ENCODE measurements at places on chromosomes 6 and 20. TPM values are rescaled to one million over a fixed set of nuclear protein-coding genes. Genes with fewer than 3 reads are reported as not detected.

CDH4 gene
- total RNA-seq = 6.1 TPM

DNA sequence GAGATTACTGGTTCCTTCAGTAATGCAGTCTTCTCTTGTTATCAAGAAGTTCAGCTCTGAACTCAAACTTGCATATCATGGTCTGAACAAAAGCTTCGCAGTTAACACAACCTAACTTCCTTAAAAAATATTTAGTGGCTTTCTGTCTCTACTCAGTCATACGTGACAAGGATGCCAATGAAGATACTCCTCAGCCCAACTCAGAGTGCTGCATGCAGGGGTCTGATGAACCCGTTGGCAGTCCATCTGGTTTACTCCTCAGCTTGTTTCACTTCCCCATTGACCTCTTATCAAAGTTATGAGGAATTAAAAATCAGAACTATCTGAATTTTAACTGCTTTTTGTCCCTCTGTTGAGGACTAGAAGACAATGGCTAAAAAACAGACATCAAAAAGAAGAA is 56.6 kb upstream of the RIN2 start:
- H3K4me3 ChIP-seq = no peak overlapping the region
- DNase-seq = no peak
- H3K4me1 ChIP-seq = no peaks in the 10 kb centered on the region
- H3K36me3 ChIP-seq = peaks cover 68% of the 10 kb centered on the region
- H3K27me3 ChIP-seq = no peaks in the 10 kb centered on the region
- H3K27ac ChIP-seq = no peak overlapping the region

- peaks cover 2% of the 10 kb centered on the region for H3K27me3 ChIP-seq
- no peak overlapping the region for H3K4me3 ChIP-seq
- no peaks in the 10 kb centered on the region for H3K36me3 ChIP-seq
- DNase-seq = no peak
- H3K27ac ChIP-seq = no peak overlapping the region
Measured at GRCh38 chr20:21453690-21454089, 56.4 kb upstream of the NKX2-4 start.

PTK6 gene
- not detected for total RNA-seq

GRCh38 chr20:54550776-54551396 is 75.5 kb downstream of the DOK5 start:
- H3K27ac ChIP-seq = no peak overlapping the region
- H3K4me1 ChIP-seq = no peaks in the 10 kb centered on the region
- no peak for DNase-seq

DNA sequence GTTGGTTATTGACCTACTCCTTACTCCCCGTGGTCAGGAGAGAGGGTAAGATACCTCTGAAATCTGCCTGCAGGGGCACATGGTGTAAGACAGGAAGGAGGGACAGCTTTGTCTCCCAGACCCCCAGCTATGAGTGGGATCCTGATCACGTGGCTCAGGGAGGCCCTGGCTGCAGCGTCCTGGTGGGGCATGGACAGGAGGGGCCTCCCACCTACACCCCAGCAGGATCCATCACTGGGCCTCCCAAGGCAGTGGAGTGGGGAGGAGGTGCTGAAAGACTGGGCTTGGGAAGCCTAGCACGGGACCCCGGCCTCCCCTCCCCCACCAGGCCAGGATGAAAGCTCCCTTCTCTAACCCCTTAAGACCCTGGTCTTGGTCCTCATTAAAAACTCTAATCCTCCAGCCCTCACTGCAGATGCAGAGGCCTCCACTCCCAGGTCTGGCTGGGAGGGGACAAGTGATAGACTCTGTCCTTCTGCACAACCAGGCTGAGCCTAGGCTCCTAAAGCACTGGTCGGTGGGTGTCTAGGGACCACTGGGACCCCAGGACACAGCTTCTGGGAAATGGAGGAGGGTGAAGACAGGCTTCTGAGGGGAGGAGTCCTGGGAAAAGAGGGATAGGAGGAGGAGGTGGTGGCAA is 29.6 kb upstream of the VEGFA start:
- no peak overlapping the region for H3K27ac ChIP-seq
- DNase-seq = no peak
- H3K4me3 ChIP-seq = no peak overlapping the region
- no peaks in the 10 kb centered on the region for H3K4me1 ChIP-seq

DNA sequence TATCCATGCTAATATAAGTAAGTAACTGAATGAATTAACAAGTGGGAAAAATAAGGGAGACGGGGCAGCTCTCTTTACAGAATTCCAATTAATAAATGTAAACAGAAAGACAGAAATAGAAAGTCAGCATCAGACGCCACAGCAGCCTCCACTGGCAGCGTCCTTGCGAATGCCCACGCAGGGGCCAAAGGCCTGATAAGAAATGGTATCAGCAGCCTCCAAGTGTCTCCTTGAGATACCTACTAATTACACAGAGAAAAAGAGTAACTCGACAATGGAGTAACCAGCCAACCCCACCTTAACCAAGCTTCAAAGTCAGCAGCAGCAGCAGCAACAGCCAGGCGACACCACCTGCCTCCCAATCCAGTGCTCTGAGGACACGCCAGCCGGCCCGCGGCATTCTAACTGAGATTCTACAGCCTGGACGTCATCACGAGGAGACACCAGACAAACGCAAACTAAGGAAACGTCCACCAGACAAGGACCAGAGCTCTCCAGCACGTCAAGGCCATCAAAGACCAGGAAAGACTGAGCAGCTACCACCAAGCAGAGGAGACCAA is 78.8 kb downstream of the TAF4 start:
- H3K36me3 ChIP-seq = peaks cover 9% of the 10 kb centered on the region
- no peak overlapping the region for H3K27ac ChIP-seq
- DNase-seq = no peak
- no peaks in the 10 kb centered on the region for H3K4me1 ChIP-seq
- no peak overlapping the region for H3K4me3 ChIP-seq
- H3K27me3 ChIP-seq = no peaks in the 10 kb centered on the region

- H3K27me3 ChIP-seq = peaks cover 37% of the 10 kb centered on the region
- no peak overlapping the region for H3K4me3 ChIP-seq
- peaks cover 3% of the 10 kb centered on the region for H3K4me1 ChIP-seq
- no peak overlapping the region for H3K27ac ChIP-seq
- no peaks in the 10 kb centered on the region for H3K36me3 ChIP-seq
Measured at GRCh38 chr20:3677733-3678132, 4.1 kb downstream of the ADAM33 start.

VAPB gene
- total RNA-seq = 60.9 TPM

- H3K4me3 ChIP-seq = no peak overlapping the region
- no peaks in the 10 kb centered on the region for H3K27me3 ChIP-seq
- peaks cover 6% of the 10 kb centered on the region for H3K4me1 ChIP-seq
- H3K36me3 ChIP-seq = no peaks in the 10 kb centered on the region
Measured at GRCh38 chr6:32244270-32244669, 20.4 kb upstream of the NOTCH4 start.

- H3K4me1 ChIP-seq = no peaks in the 10 kb centered on the region
- no peaks in the 10 kb centered on the region for H3K36me3 ChIP-seq
- no peaks in the 10 kb centered on the region for H3K27me3 ChIP-seq
- H3K4me3 ChIP-seq = no peak overlapping the region
- no peak overlapping the region for H3K27ac ChIP-seq
- no peak for DNase-seq
Measured at GRCh38 chr6:137258170-137258569, 39.0 kb upstream of the IFNGR1 start.

GRCh38 chr20:44993343-44993742 is 27.0 kb downstream of the STK4 start:
- no peaks in the 10 kb centered on the region for H3K27me3 ChIP-seq
- DNase-seq = peak; percentile 87
- H3K4me3 ChIP-seq = peak overlapping the region; percentile 28
- peaks cover 45% of the 10 kb centered on the region for H3K4me1 ChIP-seq

DNA sequence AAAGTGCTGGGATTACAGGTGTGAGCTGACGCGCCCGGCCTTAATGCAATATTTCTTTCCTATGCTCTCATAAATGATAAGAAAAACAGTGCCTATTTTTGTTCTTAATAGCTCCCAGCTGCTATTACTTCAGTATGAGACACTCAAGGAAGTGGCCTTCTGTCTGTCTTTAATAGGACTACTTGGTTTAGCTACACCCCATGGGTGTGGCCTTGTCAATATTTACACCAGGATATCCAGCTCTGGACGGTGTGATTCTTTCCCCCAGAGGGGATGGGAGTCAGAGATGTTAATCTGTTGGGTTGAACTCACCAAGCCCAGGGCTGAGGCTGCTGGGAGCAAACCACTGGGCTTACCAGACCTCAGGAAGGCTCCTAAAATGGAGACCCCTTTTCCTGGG is 134.2 kb downstream of the CEP57L1 start:
- DNase-seq = no peak
- H3K36me3 ChIP-seq = no peaks in the 10 kb centered on the region
- H3K27ac ChIP-seq = no peak overlapping the region
- H3K27me3 ChIP-seq = no peaks in the 10 kb centered on the region
- H3K4me1 ChIP-seq = no peaks in the 10 kb centered on the region

- H3K36me3 ChIP-seq = no peaks in the 10 kb centered on the region
- H3K4me1 ChIP-seq = peaks cover 3% of the 10 kb centered on the region
- no peak overlapping the region for H3K27ac ChIP-seq
- peak; percentile 23 for DNase-seq
- no peaks in the 10 kb centered on the region for H3K27me3 ChIP-seq
- H3K4me3 ChIP-seq = no peak overlapping the region
Measured at GRCh38 chr6:143513410-143513809, 1.9 kb upstream of the FUCA2 start.

DNA sequence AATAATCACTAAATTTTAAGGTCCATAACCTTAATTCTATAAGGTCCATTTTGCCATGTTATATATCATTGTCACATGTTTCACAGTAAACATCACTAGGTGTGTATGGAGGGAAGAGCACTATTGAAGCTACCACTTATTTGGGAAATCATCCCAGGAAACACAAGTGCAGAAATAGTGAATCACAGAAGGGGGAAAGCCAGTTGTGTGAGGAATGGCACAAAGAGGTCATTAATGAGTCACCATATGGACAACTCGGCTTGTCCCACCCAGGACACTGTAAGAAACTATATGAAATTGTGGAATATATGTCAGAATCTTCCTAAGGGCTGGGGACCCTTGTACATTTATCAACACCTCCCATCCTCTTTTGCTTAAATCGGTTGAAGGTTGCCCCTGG is 13.7 kb downstream of the BTN3A1 start:
- H3K4me3 ChIP-seq = no peak overlapping the region
- no peaks in the 10 kb centered on the region for H3K27me3 ChIP-seq
- no peak for DNase-seq
- H3K27ac ChIP-seq = no peak overlapping the region
- peaks cover 5% of the 10 kb centered on the region for H3K4me1 ChIP-seq
- peaks cover 4% of the 10 kb centered on the region for H3K36me3 ChIP-seq

GRCh38 chr20:17845701-17846475 is 122.7 kb downstream of the SNX5 start:
- H3K36me3 ChIP-seq = no peaks in the 10 kb centered on the region
- peaks cover 5% of the 10 kb centered on the region for H3K27me3 ChIP-seq
- H3K27ac ChIP-seq = no peak overlapping the region
- no peak overlapping the region for H3K4me3 ChIP-seq

SNAP91 gene
- total RNA-seq = 0.62 TPM

GRCh38 chr20:53960579-53961272 is 109.7 kb downstream of the BCAS1 start:
- peak overlapping the region; percentile 19 for H3K4me3 ChIP-seq
- peak; percentile 92 for DNase-seq
- H3K4me1 ChIP-seq = peaks cover 60% of the 10 kb centered on the region
- H3K27me3 ChIP-seq = no peaks in the 10 kb centered on the region
- H3K36me3 ChIP-seq = peaks cover 6% of the 10 kb centered on the region

SLC12A5 gene
- total RNA-seq = 20.9 TPM

SLC35A1 gene
- 13.0 TPM for total RNA-seq

GRCh38 chr6:130933712-130934200 is 106.5 kb downstream of the SMLR1 start:
- DNase-seq = no peak
- no peak overlapping the region for H3K27ac ChIP-seq
- H3K27me3 ChIP-seq = no peaks in the 10 kb centered on the region
- peaks cover 27% of the 10 kb centered on the region for H3K4me1 ChIP-seq

DNA sequence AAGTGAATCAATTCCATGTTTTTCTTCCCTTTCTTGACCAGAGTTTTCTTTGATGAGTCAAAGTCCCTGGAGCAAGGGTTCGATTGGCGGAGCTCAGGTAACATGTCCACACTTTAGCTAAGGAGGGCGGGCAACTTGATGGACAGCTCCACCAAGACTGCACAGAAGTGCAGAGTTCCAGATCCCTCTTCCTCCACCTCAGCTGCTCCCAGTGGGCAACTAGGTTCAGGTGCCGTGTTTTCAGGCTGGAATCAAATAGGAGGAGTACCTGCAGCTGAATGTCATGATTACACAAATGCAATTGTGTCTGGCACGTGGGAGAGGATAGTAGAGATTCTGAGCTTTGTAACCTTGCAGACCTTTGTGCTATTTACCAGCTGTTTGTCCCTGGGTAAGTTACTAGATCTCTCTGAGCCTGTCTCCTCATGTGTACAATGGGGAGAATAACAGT is 1.9 kb upstream of the ELMO2 start:
- no peak overlapping the region for H3K4me3 ChIP-seq
- peaks cover 5% of the 10 kb centered on the region for H3K27me3 ChIP-seq
- no peak overlapping the region for H3K27ac ChIP-seq

GRCh38 chr6:119312875-119313338 is 36.7 kb downstream of the MAN1A1 start:
- H3K4me3 ChIP-seq = no peak overlapping the region
- no peak for DNase-seq
- no peaks in the 10 kb centered on the region for H3K36me3 ChIP-seq
- no peak overlapping the region for H3K27ac ChIP-seq
- H3K4me1 ChIP-seq = peaks cover 5% of the 10 kb centered on the region
- no peaks in the 10 kb centered on the region for H3K27me3 ChIP-seq

- peak overlapping the region; percentile 90 for H3K4me3 ChIP-seq
- peaks cover 13% of the 10 kb centered on the region for H3K36me3 ChIP-seq
- peak overlapping the region; percentile 87 for H3K27ac ChIP-seq
- peaks cover 58% of the 10 kb centered on the region for H3K4me1 ChIP-seq
Measured at GRCh38 chr6:29627755-29628418, 5.1 kb downstream of the GABBR1 start.

GTSF1L gene
- total RNA-seq = not detected

DNA sequence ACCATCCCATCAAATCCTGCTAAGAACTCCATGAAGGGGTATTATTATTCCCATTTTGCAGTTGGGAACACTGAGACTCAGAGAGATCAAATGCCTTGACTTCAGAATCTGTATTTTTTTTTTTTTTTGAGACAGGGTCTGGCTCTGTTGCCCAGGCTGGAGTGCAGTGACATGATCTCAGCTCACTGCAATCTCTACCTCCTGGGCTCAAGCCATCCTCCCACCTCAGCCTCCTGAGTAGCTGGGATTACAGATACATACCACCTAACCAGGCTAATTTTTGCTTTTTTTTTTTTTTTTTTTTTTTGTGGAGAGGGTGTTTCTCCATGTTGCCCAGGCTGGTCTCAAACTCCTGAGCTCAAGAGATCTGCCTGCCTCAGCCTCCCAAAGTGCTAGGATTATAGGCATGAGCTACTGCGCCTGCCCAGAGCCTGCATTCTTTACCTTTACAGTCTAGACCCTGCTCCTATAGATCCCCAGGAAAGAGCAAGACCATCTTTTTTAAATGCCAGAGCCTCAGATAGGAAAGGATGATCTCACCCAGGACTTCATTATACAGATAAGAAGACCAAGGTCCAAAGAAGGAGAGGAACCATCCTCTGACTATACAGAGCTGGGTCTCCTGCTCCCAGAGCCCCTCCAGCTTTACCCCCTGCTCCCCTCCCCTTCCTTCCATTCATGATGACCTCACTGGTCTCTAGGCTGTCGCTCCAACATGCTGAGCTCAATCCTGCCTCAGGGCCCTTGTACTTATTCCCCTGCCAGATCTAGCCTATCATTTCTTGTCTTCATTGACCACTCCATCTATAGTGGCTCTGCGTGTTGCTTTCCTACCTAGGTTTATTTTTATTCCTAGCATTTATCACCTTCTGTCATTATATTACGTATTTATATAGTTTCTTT is 138.6 kb downstream of the CEBPB start:
- no peaks in the 10 kb centered on the region for H3K4me1 ChIP-seq
- no peak for DNase-seq
- no peaks in the 10 kb centered on the region for H3K36me3 ChIP-seq
- H3K4me3 ChIP-seq = no peak overlapping the region
- H3K27me3 ChIP-seq = no peaks in the 10 kb centered on the region
